ENCODE measurements at places on chromosomes 5 and 9.

DNA sequence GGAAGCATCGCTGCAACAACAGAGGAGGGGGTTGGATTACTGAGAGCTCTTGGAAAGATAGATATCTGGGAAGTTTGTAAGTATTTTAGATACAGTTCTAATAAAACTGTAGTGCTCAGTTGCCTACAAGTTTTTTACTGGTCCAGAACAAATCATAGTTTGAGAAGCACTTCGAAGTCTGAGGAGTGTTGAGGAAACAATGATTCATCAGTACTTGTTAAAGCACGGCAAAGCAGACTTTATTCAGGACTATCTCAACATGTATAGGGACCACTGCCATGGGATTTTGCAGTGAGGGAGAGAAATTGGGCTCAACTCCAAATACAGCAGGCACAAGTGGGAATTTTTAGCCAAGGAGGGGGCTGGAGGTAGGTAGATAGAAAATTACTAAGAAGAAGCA, 25.3 kb upstream of the RECK start:
- DNase-seq: no peak

DNA sequence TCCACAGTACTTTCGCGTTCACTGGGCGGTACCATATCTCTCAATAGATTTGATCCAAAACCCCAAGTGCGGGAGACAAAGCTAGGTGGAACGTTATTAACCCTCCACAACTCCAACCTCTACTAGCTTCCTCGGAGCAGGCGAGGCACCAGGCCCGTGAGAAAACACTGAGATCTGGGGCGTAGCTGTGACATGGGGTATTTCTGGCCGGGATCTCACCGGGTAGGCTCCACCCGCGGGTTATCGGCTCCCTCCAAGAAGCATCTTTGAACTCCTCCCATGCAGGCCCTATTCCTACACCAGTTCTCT, 350 bp upstream of the SLC25A46 start:
- no peak for DNase-seq

DNA sequence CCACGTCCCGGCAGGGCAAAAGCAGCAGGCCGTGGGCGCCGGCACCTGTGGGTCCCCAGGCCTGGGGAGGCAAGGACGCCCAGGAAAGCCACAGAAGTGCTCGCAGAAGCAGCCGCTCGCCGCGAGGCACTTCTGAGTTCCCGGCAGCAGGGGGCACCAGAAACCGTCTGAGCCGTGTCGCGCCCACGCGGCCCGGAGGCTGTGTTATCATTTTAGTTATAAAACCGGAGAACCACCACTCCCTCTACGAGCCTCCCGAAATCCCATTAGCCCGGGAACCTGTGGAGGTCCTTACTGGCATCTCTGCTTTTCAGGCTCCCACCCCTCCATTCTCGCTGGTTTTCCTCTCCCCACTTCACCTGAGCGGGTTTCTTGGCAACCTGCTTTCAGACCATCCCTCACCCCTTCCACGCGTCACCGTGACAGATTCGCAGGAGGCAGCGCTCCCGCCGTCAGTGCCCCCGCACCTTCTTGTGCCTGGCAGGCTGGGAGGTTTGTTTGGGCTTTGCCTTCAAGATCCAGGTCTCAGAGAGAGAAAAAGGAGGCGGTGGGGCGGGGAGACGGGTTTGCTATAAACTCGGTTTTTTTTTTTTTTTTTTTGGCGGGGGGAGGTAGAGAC, 2.3 kb downstream of the GDNF start:
- peak; percentile 14 for DNase-seq

DNA sequence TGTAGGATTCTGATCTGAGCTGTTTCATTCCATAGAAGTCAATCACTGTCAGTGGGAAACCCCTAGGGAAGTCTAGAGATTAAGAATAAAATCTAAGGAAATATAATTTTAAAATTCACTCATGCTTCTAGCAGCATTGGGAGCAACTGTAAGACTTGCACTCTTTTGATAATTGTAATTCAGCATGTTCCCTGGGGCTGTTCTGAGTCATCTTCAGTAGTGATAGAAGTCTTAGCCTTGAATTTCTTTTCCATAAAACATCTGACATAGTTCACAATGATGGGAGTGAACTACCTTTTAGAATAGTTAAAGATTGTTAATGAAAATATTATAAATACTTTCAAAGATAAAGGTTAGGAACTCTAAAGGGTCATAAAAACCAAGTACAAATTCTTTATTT, 935.8 kb downstream of the DTWD2 start:
- DNase-seq: no peak

- DNase-seq: no peak
Observed at GRCh38 chr5:177328545-177329231, 17.0 kb upstream of the MXD3 start.

DNA sequence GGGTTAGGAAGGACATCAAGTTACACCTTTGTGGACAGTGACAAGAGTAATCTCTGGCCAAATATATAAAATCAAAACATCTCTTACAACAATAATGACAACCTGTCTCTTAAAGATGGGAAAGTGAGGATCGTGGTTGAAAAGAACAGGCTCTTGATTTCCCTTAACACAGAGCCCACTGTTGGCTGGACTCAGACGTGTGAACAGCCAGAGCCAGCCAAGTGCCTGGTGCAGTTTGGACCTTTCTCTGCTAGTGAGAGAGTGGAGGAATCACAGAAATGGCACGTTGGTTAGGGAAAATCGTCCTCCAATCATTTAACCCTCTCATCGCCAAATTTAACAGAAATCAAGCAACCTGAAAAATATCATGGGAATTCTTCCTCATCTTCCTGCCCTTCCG, 131.3 kb downstream of the GNA14 start:
- no peak for DNase-seq

GRCh38 chr5:73120222-73121118, at the start of gene TMEM171:
Gene TMEM171 (plus strand): TSS chr5:73120575. CDS start chr5:73123374, 2,799 bp downstream.
- no peak for DNase-seq

DNA sequence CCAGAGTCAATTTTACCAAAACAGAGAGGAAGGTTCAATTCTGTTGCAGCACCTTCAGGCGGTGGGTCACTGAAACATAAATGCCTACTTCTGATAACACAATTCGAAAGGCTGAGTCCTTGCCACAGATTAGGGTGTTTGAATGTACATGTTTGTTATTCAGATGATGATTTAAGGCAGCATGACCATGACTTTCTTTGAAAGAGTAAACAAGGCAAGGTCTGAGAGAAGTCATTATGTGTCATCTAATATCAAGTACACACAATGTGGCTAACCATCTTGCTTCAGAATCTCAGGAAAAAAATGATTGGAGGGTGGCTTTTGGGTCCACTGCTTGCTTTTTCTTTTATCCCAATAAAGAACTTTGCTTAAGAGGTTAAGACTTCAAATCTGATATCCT, 457.5 kb downstream of the TAF11L14 start:
- DNase-seq: no peak

GRCh38 chr5:134113363-134113889, 1.1 kb upstream of the TCF7 start:
- no peak for DNase-seq

GRCh38 chr9:12771891-12772290, 2.9 kb upstream of the LURAP1L start:
- no peak for DNase-seq

DNA sequence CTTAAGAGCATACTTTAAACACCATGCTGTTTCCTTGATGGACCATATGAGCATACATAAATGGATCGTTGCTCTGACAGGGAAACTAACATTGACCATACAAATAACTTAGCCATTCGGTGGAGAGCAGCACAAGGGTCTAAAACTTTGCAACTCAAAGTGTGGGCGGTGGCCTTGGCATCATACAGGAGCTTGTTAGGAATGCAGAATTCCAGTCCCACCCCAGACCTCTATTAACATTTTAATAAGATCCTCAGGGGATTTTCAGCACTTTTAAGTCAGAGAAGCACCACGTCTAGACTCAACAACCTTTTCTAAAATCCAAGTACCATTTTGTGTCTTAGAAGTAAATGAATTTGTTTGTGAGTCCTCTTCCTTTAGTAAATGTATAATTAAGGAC, 260.9 kb downstream of the EBF1 start:
- no peak for DNase-seq

DNA sequence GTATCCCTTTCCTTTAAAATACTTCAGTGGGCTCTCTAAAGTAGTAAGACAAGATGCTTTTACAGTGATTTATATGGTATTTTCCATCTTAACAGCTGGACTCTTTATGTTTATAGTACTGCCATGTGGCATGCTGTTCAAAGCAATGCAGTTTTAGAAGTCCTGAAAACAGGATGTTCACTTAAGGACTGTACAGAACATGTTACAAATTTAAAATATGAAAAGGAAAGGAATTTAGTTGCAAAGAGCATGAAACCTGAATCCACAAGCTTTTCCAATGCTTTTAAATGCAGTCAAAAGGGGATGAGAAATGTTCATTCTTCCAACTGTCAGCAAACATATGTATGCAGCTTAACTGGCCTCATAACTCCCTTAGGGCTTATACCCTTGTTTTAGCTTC, 580.2 kb downstream of the EFNA5 start:
- DNase-seq: no peak
